ENCODE measurements at places on chromosomes 5 and 9. TPM values are rescaled to one million over a fixed set of nuclear protein-coding genes. Genes with fewer than 3 reads are reported as not detected.

- DNase-seq, result no peak
Measured at GRCh38 chr9:135526089-135526729, 5.0 kb downstream of the LCN1 start.

DNA sequence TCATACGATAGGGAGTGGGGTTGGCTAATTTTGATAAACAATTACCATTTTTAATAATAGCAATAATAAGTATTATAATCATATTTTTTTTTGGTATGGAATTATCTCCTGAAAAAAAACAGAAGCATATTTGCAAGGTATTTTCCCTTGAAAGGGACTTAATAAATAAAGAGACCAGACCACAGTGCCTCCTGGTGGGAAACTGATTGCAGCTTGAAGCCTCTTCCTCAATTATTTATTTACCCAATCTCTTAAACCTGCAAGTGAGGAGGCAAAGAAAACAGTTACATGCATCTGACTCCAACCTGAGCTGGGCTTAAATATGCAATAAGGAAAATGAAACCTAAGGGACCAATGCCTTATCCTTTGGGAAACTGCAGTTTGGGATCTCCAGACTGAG is 388.1 kb upstream of the ACO1 start:
- no peak for DNase-seq

DNA sequence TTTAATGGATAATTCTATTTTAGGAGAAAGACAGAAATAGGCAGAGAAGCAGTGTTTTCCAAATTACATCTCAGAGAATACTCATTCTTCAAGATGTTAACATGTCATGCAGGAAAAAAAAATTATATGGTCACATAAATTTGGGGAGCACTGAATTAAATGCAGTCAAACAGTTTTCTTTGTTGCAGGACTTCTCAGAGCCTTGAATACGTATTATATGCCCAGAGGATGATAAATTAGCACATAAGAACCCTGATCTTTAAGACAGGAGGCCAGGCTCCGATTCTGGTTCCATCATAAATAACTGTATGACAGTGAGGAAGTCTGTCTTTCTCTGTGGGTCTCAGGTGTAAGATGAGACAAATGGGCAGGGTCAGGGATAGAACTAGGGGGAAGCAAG is 41.4 kb downstream of the FAT2 start:
- DNase-seq, result no peak

DNA sequence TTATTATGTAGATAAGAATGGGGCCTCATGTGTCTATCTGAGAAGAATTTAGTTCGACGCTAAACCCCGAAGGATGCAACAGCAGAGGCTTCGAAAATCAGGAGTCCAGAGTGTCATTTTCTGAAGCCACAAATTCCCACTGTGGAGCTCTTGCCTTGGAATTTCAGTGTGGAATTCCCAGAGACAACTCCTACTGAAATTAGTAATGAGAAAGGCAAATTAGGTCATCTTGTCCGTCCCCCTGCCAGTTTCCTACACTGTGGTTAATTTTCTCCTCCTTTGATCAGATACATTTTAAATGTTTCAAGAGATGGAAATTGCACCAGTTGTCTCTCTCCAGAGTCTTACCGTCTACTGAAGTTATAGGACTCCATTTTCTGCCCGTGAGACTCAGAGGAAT is 633.6 kb downstream of the BNC2 start:
- no peak for DNase-seq

- no peak for DNase-seq
Measured at GRCh38 chr5:64980176-64980575, 211.4 kb downstream of the CWC27 start.

DNA sequence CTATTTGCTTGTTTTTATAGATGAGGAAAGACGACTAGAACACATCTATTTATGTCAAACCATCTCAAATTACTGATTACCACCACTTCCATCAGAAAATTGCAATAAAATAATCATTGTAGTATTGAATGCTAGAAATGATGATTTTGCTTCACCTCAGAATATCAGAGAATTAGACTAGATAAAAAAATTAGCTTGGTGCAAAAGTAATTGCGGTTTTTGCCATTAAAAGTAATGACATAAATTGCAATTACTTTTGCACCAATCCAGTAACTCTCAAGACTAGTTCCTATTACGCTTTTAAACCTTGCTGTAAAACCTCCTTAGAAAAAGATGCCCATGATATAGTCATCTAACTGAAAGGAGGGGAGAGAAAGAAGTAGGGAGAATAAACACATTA is 556.7 kb upstream of the GRIN3A start:
- no peak for DNase-seq

DNA sequence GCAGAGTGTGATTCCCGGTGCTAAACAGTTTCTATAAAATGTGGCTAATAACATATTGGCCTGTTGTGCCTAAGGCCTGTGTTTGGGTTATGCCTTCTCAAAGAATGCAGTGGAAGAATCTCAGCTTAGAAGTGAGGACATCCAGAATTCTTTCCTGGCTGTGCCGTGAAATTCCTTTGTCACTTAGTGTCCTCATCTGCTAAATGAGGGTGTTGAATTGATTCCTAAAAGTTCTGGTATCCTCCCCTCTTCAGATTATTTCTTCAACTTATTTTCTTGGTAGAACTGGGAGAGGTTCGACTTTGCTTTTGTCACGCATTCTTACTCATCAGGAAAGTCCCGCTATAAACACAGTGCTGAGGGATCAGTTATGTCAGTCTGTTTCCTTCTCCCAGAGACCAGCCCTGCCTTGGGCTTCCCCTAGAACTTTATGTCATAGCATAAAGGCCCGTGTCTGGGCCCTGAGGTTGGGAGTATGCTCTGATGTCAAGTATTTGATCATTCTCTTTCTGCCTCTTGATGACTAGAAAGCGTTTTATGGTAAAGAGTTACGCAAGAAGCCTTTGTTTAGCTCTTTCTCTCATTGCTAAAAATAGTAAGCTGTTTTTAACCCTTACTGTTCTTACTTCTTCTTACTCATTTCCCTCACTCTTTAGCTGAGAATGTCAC is 29.5 kb downstream of the MTAP start:
- peak; percentile 39 for DNase-seq

DNA sequence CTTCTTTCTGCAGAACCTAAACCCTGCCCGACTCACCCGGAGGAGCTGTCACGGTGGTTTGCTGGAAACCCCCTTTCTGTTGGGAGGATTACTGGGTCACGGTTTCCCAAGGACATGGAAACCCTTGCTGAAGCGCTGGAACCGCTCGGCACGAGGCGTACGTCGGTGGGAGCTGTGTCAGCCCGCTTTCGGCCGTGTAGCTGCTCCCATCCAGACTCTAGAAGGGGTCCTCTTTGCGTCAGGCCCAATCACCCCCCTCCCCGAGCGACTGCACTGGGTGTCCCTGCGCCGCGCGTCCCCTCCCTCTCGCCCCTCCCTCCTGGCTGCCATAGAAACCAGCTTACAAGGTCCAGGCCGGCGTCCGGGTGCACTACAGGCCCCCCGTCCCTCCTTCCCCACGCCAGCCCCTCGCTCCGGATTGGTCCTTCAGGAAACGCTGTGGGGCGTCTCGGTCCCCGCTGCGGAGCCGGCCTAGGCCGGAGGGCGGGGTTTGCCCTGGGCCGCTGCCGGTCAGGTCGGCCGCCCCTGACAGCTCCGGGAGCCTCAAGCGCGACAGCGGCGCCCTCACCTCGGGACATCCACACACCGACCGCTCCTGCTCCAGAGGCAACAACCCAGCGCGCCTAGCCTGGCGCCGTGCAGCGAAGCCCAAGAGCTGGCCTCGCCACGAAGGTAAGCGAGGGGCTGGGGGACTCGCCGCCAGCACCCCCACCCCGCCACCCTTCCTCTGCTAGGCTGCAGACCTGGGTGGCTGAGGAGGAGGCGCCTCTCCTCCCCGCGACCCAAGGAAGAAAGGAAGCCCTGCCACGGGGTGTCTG is at the start of gene NIM1K:
Gene NIM1K, plus strand, starts transcription at position 486 of the 818 bp plus-strand sequence. CDS start 53,551 bp downstream, outside the sequence.
- peak; percentile 60 for DNase-seq

GRCh38 chr9:114272739-114273431 is 50.0 kb upstream of the ORM1 start:
- DNase-seq, result no peak

DNA sequence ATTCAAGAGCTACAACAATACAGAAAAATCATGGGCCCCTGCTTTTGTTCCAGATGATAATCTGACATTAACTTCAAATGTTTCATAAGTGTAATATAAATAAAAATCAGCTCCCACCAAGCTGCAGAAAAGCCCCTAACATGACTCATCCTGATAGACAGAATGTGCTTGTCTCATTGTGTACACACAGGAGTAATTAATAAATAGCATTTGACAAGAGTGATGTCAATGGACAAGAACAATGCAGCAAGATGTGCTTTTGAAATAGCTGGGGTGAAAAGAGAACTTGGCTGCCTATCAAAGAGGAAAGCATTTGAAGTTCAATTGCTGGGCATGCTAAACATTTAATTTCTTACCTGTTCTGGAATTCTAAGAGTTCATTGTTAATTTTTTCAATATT is 79.2 kb downstream of the DNAH5 start:
- no peak for DNase-seq

GRCh38 chr9:96425500-96426169 is 7.5 kb upstream of the ZNF367 start:
- DNase-seq, result no peak

DNA sequence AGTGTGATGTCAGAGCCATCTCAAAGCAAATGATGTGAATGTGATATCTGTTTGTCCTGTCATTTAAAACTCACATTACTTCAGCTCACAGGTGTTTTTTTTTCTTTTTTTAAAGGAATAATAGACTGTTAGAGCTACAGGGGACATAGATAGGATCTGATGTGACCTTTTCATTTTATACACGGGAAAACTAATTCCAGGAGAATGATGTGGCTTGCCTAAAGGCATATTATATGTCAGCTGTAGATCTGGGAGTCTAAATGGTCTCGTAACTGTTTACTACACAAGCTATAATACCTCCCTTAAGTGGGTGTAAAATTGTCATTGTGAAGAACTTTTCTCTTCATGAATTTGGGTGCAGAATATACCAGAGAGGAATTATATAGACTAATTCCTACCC is 2.0 kb downstream of the NMUR2 start:
- DNase-seq, result no peak

GRCh38 chr5:151680944-151681427 is 5.7 kb downstream of the SPARC start:
- DNase-seq, result no peak

- no peak for DNase-seq
Measured at GRCh38 chr5:2196989-2197619, 314.4 kb upstream of the IRX4 start.

Gene CCNO
- total RNA-seq, result 12.5 TPM

Gene FOXE1
- total RNA-seq, result 9.1 TPM

Gene OTULINL
- 5.3 TPM for total RNA-seq

Gene PHF24
- not detected for total RNA-seq

Gene TGFBI
- 41.4 TPM for total RNA-seq

Gene ARL14EPL
- total RNA-seq, result 0.66 TPM
